GM18507 (cell line): ENCODE measurements at places on chromosomes 16 and 17.

DNA sequence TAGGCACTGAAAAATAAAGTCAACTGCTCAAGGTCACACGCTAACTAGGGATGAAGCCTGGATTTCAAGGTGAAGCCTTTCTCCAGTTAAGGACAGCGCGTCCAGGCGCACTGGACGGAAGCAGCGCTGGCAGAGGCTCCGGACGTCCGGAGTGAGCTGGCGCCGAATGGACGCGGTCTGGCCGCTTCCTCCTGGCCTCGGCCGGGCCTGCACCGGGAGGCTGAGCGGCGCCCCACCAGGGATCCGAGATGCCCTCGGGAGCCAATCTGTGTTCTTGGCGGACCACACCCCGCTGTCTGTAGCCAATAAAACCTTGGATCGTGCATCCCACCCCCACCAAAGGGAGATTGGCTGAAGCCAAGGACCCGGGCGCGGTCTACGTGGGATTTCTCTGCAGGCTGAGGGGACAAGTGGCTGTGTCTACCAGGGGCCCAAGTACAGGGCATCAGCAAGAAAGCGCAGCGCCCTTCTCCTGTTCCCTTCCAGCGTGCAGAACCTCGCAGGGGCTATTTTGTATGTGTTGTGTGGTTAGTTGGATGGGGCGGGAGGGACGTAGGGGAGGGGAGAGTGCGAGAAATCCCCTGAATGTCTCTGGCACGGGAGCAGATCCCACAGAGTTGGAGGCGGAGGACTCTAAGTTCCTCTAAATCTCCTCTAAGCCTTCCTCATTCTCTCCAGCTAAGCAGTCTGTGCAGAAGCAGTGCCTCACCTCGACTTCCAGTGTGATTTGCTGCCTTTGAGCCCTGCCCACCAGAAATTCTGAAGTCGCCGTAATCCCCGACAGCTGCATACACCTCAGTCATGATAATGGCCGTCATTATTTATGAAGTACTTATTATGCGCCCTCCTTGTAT lies 2.5 kb upstream of the AKAP10 start:
- no peak for DNase-seq

DNA sequence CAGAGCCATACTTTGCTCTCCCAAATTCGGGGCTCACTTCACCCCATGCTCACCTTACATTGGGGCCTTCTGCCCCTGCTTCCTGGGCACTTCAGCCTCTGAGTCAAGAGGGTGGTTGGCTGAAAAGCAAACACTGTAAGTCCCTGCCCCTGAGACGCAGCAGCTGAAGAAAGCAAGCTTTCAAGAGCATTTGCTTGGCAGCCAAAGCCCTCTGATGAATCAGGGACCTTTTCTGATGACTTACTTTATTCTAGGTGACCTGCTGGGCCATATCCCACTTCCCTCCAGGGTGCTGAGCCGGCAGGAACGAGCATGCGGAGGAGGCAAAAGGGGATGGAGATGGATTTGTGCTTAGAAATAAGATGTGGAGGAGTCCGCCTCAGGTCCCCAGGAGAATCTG lies 147.0 kb upstream of the TNRC6C start:
- no peak for DNase-seq

DNA sequence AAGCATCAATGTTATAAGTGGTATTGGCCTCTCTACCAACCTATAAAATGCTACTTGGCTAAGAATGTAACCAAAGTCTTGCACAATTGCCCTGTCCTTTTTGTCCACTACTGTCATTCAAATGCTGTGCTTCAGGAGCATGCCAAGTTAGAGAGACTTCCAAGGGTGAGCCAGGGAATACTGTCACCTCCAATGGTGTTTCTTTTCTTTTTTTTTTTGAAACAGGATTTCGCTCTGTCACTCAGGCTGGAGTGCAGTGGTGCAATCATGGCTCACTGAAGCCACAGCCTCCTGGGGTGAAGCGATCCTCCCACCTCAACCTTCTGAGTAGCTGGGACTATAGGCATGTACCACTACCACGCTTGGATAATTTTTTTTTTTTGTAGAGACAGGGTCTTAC lies 43.7 kb upstream of the ERN1 start:
- DNase-seq = no peak

- DNase-seq = no peak
Measured at GRCh38 chr16:46607529-46607928, 13.7 kb downstream of the SHCBP1 start.

DNA sequence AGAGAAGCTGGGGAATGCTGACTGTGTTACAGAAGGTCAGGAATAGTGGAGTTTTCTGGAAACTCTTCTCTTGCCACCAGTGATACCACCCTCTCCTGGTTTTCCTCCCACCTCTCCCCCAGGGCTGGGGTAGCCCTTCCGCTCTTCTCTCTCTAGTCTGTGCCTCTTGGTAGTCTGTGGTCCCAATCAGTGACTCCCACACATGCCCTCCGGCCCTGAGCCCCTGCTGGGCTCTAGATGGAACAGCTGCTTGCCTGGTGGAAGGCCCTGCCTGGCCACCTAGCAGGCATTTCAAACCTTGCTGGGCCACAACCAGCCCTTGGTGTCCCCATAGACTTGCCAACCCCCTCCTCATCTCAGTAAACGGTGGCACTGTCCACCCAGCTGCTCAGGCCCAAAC lies 15.2 kb upstream of the MTSS2 start:
- no peak for DNase-seq
